ENCODE measurements at places on chromosomes 12 and 14. TPM values are rescaled to one million over a fixed set of nuclear protein-coding genes. Genes with fewer than 3 reads are reported as not detected.

The MEG3 gene
- not detected for total RNA-seq

DNA sequence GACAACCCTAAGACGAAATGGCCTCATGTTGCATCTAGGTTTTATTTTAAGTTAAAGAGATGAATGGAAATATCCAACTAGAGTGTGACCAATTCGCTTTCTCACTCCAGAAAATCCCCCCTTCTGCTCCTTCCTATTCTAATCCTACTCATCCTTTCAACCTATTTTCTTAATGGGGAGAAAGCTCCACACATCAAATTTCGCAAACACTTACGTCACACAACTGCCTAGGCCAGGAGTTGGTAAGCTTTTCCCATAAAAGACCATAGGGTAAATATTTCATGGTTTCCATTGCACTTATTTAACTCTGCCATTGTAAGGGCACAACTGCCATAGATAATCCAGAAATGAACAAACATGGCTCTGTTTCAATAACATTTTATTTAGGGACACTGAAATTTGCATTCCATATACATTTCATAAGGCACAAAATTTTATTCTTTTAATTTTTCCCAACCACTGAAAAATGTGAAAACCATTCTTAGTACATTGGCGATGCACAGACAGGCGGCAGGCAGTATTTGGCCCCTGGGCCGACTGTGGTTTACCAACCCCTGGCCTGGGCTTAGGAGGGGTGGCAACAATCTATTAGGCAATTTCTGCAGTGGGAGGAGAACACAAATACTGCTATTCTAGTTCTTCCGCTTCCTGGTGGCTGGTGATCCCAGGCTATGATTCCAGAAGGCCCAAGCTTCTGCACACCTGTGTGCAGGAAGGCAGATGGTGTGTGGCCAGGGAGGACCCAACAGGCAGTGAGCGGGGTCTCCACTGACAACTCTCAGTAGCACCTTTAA lies 67.2 kb upstream of the FOXN3 start:
- no peak for DNase-seq

The SAMD15 gene
- 0.38 TPM for total RNA-seq

The KRT80 gene
- not detected for total RNA-seq

The EID3 gene
- total RNA-seq: 4.7 TPM
